ENCODE measurements at places on chromosomes 12 and 14.

GRCh38 chr12:7130701-7131501 is 730 bp downstream of the CLSTN3 start:
- peak; percentile 38 for DNase-seq

DNA sequence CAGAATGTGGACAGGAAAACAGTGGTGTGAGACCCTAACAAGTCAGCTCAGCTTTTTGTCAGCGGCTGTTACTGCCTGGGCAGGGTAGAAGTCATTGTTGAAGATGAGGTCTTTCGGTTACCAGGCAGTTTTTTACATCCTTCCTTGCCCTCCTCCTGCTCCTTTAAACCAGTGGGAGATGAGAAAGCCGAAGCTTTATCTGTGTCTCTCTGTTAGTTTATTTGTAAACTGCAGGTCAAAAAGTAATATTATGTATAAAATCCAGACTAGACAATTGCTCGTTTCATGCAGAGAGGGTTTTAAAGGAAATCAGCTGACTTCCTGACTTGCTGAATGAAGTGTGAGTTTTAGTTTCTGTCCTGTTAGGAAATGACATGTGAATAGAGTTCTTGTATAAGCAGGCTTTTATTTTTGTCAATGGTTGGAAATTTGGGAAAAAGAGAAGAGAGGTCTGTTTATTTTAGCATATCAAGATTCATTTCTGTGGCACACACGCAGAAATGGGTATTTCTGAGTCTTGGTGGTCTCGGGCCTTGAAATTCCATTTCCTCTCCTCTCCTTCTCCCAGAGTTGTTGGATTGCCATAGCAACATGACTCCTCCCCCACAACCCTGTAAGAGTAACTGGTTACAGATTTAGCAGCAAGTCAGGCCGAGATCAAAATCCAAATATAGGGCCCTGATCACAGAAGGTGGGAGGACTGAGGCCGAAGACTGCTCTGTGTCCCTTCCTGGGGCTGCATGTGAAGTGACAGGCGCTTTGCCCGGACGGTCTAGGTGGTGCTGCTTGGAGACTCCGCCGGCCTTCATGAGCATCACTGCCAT is 60.8 kb downstream of the SAMD4A start:
- DNase-seq = peak; percentile 83

DNA sequence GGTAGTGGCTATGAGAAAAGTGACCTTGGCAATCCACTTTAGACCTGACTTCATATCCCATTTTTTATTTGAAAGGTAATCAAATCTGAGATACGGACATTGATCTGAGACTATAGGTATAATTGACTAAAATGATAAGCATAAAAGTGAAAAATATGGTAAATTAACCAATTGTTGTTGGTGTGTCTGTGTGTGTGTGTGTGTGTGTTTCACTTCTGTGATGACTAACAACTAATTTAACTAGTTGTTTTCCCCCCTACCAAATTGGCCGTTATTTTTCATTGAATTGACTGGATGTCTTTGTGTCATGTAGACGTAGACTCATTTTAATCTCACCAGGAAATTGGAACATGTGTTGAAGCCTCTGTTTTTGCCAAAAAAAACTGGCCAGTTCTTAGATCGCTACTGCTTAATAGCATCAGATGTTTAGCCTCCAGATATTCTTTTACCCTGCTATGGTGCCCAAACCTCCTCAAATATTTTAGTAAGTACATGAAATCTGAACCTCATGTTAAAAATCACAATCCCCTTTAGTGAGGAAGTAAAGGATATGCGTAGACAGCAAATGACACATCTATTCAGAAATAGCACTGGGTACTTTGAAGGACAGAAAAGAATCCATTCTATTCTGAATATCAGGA is 395.0 kb downstream of the EGLN3 start:
- DNase-seq = no peak

DNA sequence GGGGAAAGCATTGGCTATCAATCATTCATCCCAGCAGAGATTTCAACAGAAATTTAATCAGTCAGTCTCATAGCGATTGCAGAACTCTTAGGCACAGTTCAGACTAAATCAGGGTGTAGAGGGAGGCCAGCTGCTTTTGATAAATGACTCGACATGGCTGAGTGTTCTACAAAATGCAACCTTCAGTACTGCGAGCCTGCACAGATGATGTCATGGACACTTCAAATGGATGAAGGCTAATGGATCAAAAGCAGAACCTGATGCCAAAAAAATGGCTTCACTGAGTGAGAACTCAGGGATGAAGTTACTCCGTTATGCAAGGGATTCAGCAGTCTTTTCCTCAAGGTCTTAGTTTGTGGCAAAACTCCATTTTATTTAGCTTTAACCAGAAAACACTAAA is 167.3 kb downstream of the DACT1 start:
- no peak for DNase-seq

- no peak for DNase-seq
These were observed 313.2 kb downstream of the SEC23A start for GRCh38 chr14:38789805-38790204.

GRCh38 chr12:29155079-29155478 is 6.0 kb downstream of the FAR2 start:
- DNase-seq = no peak

DNA sequence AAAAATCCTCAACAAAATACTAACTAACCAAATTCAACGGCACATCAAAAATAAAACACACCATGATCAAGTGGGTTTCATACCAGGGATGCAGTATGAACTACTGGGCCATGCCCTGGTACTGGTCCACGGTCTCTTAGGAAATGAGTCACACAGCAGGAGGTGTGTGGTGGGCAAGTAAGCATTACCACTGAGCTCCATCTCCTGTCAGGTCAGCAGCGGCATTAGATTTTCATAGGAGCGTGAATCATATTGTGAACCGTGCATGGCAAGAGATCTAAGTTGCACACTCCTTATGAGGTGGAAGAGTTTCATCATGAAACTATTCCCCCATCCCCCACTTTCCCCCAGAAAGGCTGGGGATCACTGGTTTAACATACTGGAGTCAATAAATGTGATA is 6.7 kb upstream of the LGR5 start:
- DNase-seq = no peak

- peak; percentile 74 for DNase-seq
These were observed 17.5 kb downstream of the ANAPC5 start for GRCh38 chr12:121334513-121335343.

DNA sequence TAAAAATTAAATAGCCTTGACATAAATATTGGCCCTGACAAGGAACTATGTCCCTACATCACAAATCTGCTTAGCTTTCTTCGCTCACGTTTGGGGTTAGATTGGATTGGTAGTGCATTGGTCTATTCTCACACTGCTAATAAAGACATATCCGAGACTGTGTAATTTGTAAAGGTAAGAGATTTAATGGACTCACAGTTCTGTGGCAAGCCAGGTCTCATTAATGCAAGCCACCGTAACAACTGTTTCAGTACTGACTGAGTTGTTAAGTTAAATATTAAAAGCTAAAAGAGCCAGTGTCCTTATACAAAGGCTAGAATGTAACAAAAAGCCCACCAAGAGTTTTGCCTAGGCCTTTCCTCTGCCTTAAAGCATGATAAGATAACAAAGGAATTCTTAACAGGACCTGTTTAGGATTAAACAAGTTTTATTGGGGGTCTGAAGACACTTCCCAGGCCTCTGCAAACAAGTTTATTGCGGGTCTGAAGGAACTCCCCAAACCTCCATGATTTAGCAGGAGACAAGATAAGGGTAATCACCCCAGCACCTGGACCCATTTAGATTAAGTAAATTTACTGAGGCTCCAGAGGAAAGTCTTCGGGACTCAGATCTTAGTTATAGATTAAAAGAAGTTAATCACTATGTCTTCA is 88.2 kb upstream of the PTGDR start:
- DNase-seq = no peak

- no peak for DNase-seq
These were observed 164.9 kb downstream of the DYRK2 start for GRCh38 chr12:67813456-67813904.

GRCh38 chr12:64568298-64568697 is 42.0 kb upstream of the RASSF3 start:
- DNase-seq = no peak

- no peak for DNase-seq
These were observed 17.2 kb upstream of the CACNA1C start for GRCh38 chr12:2035431-2036055.

GRCh38 chr12:52873832-52874572 is 25.2 kb upstream of the KRT78 start:
- DNase-seq = peak; percentile 93

- peak; percentile 82 for DNase-seq
These were observed 493.6 kb downstream of the PCNX1 start for GRCh38 chr14:71400871-71401321.

- no peak for DNase-seq
These were observed 49.2 kb upstream of the ERGIC2 start for GRCh38 chr12:29429999-29430715.

- DNase-seq = peak; percentile 10
These were observed 65.3 kb downstream of the CACNA1C start for GRCh38 chr12:2118061-2118460.

DNA sequence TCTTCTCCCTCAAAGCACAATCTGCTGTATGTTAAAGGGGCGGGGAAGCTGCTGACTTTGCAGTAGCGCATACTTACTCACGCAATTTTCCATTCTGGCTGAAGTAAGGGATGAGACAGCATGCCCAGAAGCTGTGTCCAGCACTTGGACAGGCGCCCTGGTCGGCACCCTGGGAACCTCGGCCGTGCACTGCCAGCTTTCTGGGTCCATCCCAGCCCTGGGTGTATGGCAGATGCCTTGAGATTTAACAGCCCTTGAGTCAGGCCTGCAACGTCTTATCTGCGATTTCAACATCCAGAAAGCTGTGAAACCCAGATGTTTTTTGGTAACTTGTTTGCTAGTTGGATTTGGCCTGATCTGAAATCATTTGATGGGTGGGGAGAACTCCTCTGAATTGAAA is 16.1 kb downstream of the EML1 start:
- DNase-seq = no peak

DNA sequence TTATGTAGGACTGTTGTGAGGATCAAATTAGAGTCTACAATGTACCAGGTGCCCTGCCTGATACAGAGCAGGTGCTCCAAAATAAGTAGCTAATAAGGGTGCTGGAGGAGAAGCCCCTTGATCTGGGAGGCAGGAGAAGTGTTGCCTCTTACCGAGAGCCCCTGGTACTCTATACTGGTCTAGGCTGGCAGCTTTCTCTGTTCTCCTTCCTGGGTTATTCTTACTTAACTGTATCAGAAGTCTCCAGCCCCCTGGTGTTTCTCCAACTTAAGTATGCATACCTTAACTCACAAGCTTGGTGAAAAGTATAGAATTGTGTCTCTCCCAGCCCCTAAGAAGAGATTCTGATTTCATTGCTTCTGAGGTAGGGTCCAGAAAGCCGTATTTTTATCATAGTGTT is 254.9 kb downstream of the LRIG3 start:
- DNase-seq = no peak

GRCh38 chr12:113537751-113538087 is 66.0 kb upstream of the LHX5 start:
- no peak for DNase-seq

DNA sequence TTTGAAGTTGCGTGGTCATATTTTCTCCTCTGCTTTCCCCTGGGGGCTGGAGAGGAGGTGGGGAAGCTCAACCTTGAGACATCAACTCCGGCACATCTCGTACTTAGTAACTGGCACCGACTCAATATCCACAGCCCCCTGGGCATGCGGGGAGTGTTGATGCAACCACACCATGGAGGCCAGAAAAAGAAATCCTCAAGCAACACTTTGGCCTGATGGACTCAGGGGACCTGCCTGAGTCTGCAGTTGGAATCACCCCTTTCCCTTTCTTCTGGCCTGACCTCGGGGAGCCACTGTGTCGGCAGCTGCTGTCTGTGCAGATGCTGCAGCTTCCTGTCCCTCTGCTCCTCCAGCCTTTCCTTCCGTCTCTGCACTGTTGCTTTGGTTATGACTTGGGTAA is 11.4 kb upstream of the AACS start:
- no peak for DNase-seq

DNA sequence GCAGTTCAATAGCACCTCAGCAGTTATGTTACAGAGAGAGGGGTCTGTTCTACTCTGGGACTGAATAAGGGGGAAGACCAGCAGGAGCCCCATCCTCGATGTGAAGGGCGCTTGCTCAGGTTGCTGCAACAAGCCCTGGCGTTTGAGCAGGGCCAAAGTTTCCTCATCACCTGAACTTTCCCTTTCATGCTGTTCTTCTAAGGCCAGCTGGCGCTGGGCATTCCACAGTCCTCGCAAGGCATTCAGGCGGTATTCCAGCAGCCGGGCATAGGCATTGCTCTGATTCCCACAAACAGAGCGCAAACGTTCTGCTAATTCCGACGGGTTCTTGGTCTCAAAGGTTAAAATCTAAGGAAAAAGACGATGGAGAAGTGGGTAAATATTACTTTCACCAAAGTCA is 62.8 kb downstream of the HECTD4 start:
- DNase-seq = no peak

DNA sequence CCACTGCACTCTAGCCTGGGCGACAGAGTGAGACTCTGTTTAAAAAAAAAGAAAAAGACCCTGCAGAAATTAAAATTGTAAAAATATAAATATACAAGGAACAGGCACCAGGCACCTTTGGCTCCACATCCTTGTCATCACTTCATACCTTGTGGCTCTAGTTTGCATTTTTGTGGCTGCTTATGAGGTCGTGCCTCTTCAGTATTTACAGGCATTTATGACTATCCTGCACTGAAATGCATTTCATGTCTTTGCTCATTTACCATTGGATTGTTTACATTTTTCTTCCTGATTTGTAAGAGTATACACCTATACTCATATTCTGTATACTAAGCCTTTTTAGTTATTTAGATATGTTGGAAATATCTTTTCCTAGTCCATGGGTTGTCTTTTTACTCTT is 20.1 kb downstream of the BICD1 start:
- no peak for DNase-seq

DNA sequence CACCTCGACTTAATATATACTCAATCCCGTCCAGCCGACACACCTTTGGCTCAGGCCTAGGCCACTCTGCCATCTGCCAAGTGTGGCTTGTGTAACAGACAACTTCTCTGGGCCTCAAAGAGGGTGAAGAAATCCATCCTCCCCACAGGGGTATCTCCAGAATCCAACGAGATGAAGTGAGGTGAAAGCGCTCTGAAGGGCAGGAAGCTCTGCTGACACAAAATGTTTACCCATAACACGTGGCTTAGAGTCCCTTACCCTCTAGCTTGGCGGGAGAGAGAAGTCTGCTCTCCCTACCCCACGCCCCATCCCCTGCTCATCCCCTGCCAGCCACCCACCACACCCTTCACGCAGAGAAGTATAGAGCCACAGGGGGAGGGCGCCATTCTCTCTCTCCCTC is 13.0 kb downstream of the ZBTB39 start:
- no peak for DNase-seq

GRCh38 chr14:54881235-54881760 is 21.3 kb downstream of the GCH1 start:
- DNase-seq = no peak

DNA sequence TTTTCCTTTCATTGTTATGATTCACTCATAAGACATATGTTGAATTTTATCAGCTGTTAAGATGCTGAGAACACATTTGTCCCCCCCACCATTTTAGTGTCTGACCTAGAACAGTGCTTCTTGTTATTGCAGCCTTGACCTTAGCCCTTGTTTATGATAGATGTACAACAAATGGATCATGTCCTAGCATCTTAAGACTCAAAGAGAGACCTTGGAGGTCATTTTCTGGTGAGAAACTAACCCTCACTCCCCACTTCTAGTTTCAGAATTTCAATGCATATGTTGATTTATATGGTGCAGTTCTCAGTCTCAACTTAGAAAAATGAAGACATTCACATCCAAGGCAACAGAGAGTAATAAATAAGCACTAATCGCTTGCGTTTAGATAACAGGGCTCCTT is 391.2 kb downstream of the AEBP2 start:
- no peak for DNase-seq

- DNase-seq = no peak
These were observed 5.6 kb upstream of the LHX5 start for GRCh38 chr12:113477171-113477841.
